ENCODE measurements at places on chromosomes 16 and 17.

DNA sequence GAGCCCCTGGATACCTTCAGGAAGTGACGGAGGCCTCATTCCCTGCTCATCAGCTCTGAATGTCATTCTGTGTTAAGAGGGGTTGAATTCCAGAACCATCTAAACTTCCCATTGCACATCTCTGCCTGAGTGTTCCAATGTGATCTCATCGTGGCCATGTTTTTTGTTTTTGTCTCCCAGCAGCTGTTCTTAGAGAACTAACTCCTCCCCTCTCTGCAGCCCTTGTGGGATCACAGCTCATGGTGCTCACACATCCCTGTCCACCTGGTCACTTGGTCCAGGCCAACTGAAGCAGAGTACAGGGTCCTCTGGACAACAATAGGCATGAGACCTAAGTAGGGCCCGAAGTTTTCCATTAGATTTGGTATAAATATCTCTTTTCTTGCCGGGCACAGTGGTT lies 6.0 kb upstream of the SYT17 start:
- no peak for DNase-seq

DNA sequence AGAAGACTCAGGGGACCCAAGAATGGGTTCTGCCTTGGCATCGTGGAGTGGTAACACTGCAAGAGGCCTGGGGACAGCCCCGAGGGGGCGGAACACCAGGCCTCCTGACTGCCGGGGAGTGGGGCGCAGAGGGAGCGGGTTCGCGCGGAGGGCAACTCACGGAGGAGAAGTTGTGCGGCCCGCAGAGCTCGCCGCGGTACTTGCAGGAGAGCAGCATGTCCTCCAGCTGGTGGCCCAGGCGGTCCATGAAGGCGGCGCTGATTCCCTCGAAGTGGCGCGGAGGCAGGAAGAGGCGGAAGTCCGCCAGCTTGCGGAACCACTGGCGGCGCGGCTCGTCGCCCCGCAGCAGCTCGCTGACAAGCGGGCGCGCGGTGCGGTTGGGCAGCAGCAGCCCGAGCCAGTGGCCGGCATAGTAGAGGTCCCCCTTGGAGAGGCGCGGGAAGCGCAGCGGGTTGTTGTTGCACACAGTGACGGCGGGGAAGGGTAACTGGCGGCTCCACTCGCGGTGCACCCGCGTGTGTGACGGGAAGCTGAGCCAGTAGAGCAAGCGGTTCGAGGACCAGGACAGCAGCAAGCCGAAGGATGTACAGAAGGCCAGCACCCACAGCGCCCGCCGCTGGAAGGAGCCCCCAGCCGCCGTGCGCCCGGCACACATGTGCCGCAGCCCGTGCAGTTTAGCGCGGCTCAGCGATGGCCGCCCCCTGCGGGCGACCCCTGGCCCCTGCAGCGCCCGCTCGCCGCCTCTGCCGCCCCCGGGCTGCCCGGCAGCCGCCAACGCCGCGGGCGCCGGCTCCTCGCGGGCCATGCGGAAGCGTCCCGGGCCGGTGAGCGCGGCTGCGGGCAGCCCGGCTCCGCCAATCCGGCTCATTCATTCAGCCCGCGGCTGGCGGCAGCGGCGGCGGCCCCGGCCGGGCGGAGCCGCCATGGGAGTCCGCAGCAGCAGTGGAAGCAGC lies 1.6 kb downstream of the ASIC2 start:
- DNase-seq, result no peak

DNA sequence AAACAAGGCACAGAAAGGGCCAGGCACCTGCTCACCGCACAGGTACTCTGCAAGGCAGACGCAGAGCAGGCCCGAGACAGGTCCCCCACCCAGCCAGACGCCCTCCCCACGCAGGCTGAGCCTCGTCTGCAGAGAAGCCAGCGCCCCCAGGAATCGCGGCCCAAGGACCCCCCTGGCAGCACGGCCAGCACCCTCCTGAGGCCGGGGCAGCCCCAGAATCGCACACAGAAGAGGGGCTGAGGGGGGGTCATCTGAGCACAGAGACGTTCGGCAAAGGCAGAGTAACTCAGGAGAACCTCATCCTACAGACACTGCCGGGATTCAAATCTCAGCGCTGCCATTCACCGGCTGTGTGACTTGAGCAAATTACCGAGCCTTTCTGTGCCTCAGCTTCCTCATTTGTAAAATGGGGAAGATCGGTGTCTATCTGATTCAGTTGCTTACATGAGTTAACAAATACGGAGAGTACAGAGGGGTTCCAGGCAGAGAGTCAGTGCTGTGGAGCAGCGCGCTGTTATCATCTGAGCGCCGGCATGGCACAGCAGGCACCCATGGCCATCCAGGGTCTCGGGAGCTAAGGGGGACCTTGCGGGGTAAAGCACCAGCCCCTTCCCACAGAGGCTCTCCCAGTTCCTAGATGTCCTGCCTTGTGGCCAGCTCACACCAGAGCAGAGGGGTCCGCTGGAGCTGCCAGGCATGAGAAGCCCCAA lies 10.4 kb downstream of the EMC6 start:
- no peak for DNase-seq

- no peak for DNase-seq
Observed at GRCh38 chr16:47984669-47985068, 171.1 kb downstream of the ABCC12 start.

GRCh38 chr17:31236712-31237111 lies 60.3 kb downstream of the OMG start:
- no peak for DNase-seq

GRCh38 chr17:47802341-47803022 lies 19.1 kb downstream of the OSBPL7 start:
- peak; percentile 48 for DNase-seq

DNA sequence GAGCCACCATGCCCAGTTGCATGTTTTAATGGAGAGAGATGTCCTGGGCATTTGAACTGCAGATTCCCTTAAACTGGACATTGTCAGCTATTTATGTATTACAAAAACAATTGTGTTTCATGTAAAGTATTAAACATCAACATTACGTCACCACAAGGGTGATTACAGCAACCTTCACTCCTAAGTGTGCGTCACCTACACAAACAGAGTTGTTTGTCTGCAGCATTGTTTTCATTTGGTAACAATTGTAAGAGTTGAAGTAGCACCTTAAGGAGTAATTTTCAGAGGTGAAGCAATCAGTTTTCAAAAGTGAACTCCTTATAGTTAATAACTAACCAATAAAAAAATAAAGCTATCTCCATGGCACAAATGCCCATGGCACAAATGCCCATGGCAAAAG lies 271.4 kb downstream of the IRX3 start:
- no peak for DNase-seq

DNA sequence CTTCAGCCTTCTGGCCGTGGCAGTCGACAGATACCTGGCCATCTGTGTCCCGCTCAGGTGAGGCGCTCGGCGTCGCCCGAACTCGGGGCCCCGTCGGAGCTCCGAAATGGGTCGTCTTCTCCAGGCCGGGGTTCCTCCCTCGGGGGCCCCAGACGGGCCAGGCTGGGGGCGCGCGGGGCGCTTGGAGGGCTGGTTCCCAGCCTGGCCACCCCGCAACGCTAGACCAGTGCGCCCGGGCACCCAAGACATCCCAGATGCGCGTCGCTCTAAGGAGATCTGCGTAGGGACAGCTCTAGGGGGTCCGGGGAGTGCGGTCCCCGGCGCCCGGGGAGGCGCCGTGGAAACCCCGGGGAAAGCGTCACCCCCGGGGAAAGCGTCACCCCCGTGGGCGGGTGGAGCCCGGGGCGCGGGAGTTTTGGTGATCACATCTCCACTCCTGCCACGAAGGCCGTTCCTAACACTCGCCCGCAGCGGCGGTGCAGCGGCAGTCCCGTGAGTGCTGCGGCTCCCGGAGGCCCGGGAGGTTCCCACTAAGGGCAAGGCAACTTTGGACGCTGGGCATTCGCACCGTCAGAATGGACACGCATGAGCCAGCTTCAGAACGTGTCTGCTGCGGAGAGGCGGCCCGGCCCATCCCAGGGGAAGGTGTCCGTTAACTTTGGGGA lies 729 bp downstream of the ADORA2B start:
- DNase-seq, result no peak

DNA sequence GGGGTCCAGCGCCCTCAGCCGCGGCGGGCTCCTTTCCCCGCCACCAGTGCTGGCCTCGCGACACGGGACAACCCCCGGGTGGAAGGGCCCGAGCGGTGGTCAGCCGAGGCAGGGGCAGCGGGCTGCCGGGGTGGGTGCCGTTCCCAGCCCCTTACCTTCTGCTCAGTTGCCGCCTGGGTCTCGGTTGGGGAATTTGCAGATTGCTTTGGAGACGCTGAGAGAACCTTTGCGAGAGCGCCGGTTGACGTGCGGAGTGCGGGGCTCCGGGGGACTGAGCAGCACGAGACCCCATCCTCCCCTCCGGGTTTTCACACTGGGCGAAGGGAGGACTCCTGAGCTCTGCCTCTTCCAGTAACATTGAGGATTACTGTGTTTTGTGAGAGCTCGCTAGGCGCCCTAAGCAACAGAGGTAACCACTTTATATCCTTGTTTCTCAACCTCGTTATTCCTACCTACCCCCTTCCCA lies 381 bp downstream of the CTNS start:
- no peak for DNase-seq

DNA sequence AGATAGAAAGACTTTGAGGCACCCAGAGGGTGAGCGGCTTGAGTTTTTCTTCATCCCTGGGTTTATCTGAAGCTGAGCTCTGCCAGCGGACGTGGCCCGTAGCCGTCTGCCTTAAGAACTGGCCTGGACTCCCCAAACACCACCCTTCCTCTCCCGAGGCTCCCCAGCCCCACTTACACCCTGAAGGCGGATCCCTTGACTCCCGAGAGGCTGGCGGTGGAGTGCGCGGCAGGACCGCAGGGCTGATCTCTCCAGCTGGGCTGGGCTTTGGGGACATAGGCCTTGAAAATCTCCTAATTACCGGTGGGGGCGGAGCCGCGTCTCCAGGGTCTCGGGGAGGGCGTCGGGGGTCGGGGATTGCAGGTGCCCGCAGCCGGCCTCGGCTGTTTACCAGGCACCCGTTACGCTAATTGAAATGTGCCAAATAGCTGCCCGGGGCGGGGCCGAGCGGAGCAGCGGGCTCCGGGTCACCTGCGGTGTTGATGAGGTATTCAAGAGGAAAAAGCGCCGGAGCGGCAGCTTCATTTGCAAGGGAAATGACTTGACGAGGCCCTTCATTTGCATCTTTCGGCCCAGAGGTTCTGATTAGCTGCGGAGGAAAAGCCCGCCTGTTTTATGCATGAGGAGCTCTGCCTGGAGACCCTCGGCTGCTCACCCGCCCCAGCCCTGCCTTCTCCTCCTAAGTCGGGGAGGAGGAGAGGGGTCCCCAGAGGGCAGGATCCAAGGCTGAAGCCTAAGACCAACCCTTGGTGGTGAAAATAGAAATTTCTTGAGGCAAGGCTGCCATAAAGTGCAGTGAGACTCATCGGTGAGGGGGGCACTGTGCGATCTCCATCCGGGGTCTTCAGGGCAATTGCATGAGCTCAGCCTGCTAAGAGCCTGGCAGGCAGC lies 100.7 kb downstream of the MGAT5B start:
- peak; percentile 21 for DNase-seq

- DNase-seq, result no peak
Observed at GRCh38 chr16:75304521-75305363, 53.3 kb upstream of the BCAR1 start.

DNA sequence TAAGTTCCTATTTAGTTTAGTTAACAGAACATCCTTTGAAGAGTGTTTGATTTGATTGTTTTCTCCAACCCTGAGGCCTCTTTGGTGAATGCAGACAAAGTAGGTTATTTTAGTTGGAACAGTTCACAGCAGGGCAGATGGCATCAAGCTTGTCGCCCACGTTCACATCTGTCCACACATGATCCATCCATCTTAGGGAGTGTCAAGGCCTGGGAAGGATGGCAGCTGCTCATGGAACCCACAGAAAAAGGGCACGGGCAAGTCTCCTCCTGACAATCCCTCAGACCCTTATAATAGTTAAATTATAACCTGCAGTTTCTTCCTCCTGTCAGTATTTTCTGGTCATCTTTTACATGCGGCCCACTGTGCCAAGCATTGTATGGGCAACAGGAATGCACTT lies 60.2 kb downstream of the KNOP1 start:
- DNase-seq, result no peak

DNA sequence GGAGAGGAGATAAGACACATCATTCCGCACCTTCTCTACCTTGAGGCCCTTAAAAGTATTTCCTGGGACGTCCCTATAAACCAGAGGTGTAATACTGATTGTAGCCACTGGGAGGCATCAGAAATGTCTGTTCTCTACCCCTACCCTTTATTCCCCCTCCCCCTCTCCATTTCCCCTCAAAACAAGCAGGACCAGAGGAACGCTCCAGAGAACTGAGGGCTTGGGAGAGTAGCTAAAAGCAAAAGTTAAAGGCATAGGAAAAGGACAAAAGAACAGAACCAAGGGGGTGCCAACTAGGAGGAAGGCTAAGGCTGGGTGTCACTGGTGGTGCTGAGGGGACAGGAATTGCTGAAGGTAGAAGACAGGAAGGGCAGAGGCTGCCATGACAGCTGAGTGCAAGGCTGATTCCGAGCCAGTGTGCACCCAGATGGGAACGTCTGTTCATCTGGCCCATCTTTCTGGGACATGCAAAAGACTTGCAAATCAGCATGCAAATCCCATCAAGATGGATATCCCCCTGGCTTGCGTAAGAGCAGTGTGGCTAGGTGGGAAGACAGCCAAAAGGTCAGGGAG lies 6.7 kb downstream of the CAMTA2 start:
- peak; percentile 74 for DNase-seq

- no peak for DNase-seq
Observed at GRCh38 chr16:88809068-88809675, 2.6 kb downstream of the APRT start.

DNA sequence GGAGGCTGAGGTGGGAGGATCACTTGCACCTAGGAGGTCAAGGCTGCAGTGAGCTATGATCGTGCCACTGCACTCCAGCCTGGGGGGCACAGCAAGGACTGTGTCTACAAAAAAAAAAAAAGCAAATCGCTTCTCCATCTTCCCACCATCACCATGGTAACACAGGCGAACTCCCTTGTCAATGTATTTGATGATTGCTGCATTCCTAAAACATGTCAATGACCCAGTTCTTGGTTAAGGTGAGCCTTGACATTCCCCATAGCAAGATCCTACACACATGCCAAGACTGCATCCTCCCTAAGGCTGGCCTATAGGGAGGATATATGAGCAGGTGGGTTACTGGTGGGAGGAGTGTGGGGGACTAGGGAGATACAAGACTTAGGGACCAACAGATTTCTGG lies 12.2 kb downstream of the CNTNAP1 start:
- DNase-seq, result no peak

DNA sequence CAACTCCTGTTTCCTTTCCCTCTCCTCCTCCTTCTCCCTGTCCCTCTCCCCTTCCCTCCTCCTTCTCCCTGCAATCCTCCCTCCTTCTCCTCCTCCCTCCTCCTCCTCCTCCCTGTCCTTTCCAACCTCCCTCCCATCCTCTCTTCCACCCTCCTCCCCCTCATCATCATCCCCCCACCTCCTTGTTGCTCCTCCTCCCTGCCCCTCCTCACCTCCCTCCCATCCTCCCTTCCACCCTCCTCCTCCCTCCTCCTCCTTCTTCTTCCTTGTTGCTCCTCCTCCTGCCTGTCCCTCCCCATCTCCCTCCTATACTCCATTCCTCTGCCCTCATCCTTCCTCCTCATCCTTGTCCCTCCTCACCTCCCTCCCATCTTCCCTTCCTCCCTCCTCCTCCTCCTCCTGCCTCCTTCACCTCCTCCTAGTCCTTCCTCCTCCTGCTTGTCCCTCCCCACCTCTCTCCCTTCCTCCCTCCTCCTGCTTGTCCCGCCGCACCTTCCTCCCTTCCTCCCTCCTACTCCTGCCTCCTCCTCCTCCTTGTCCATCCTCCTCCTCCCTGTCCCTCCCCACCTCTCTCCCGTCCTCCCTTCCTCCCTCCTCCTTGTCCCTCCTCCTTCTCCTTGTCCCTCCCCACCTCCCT lies 222.5 kb downstream of the IRF8 start:
- no peak for DNase-seq

- DNase-seq, result no peak
Observed at GRCh38 chr16:24841291-24841690, 4.5 kb upstream of the SLC5A11 start.

- no peak for DNase-seq
Observed at GRCh38 chr17:3574231-3574630, 16.6 kb upstream of the TRPV3 start.
